Fibroblast of the aortic adventitia (primary cell): ENCODE measurements at places on chromosomes 7 and 10. TPM values are rescaled to one million over a fixed set of nuclear protein-coding genes. Genes with fewer than 3 reads are reported as not detected.

CFAP58 gene
- total RNA-seq = 0.36 and 0.98 TPM in 2 replicates

DPCD gene
- total RNA-seq = 46.3 and 76.9 TPM in 2 replicates

PVRIG gene
- not detected in 2 replicates for total RNA-seq

CALHM3 gene
- not detected in 2 replicates for total RNA-seq

OR6B1 gene
- total RNA-seq = not detected in 2 replicates

FFAR4 gene
- not detected in 2 replicates for total RNA-seq

SPDYE2B gene
- 0.16 TPM in 1 of 2 replicates, not detected in the other for total RNA-seq

SPDYE16 gene
- 0.09 and 0.33 TPM in 2 replicates for total RNA-seq

SFRP4 gene
- 40.9 and 171 TPM in 2 replicates for total RNA-seq

STRIP2 gene
- total RNA-seq = 2.5 and 6.9 TPM in 2 replicates

BLNK gene
- total RNA-seq = not detected in 2 replicates
